Kidney tubule cell (primary cell): ENCODE measurements at places on chromosomes 3 and 15.

GRCh38 chr3:124504332-124505059 is 225.8 kb upstream of the UMPS start:
- peak; percentile 50 for DNase-seq

- peak; percentile 26 for DNase-seq
These were observed 6.4 kb downstream of the CFAP20DC start for GRCh38 chr3:59043391-59043790.

- peak; percentile 58 for DNase-seq
These were observed 17.1 kb downstream of the SLC9A9 start for GRCh38 chr3:143831208-143831607.

DNA sequence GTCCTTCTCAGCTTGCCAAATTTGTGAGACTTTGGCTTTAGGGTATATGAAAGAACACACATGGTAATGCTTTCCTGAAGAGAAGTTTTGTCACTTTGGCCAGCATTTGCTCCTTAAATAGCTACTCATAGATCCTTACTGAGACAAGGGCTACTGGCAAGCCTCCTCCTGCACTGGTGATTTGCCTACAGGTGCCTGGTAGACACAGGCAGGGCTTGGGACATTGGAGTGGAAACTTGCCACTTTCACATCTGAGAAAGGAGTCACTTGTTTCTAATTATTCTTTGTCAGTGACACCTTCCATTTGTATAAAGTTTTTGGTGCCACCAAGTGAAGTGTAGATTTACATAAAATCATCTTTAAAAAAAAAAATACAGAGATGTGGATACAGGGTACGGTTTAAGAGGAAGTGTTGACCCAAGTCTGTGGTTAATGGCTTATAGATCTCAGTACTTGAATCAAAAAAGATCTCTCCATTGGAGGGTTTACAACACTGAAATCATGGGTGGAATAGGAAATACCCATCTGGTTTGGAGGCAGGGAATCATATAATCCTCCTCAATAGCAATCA is 132.8 kb upstream of the GADL1 start:
- DNase-seq, result no peak

DNA sequence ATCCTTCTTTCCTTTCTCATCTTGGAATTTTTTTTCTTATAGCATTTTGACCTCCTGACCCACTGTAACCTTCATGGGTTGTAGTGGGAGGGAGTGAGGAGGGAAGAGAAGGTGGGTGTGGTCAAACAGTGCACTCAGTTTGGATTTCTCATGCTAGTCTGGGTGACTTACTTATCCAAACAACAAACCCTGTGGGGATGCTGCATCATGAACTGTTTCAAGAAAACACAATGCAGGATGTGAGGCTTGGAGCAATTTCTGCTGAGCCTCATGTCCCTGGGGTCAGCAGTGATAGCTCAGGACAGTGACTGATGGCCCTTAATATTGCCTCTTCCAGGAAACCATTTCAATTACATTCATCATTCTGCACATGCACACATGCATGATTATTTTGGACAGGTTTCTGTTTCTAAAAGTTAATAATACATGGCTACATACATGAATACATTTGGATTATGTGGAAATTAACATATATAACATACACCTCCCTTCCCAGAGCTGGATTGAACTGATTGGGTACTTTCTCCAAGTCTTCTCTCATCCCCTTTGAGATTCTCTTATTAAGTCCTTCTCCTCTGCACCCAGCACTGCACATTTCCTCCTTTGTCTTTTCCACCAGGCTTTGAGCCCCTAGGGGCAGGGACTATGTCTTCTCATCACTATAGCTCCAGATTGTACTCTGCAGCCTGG is 61.2 kb downstream of the ADAMTSL3 start:
- no peak for DNase-seq

DNA sequence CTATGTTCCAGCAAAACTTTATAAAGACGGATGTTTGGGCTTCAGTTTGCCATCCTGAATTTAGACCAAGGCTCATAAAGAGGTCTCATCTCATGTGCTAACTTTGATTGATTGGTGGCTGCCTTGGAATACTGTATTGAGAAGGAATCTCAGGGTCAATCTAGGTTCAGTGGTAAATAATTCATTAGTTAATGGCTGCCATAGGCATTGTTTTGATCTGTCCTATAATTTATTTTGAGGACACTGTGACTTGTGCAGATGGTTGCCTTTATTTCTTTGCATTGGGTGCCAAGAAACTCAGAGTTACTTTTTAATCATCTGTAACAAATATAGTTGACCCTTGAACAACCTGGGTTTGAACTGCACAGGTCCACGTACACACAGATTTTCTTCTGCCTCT is 159.8 kb downstream of the B3GALNT1 start:
- DNase-seq, result no peak

DNA sequence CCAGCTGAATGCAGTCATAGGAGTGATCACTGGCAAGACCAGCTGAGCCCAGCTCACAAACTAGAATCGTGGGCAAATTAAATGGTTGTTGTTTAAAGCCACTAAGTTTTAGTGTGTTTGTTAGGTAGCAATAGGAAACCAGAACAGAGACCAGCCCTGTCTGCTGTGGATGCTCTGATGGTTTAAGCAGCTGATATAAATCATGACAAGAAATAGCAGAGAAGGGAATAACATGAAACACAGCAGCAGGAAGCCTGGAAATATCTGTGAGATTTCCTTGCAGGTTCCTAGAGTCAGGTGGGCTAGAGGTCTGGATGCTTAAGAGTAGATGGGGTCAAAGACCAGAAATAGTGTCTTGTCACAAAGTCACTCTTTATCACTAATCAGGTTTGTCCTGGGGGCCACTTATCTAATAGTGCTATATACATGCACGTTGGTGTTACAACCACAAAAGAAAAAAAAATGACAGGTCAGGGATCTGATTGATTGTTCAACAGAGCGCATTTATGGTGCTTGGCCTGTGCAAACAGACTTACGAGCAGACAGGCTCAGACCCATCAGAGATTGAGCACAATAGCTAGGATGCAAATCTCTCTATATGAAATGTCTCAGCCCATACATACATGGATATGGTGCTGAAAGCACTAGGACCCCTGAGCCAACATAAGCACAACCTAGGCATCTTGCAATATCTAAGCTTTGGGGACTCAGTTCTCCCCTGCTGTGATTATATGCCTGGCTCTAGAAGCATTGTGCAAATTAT is 967.7 kb downstream of the AGBL1 start:
- no peak for DNase-seq

GRCh38 chr3:158267015-158267414 is 157.1 kb downstream of the RSRC1 start:
- no peak for DNase-seq

GRCh38 chr3:123783050-123783689 is 101.0 kb downstream of the MYLK start:
- DNase-seq, result no peak

DNA sequence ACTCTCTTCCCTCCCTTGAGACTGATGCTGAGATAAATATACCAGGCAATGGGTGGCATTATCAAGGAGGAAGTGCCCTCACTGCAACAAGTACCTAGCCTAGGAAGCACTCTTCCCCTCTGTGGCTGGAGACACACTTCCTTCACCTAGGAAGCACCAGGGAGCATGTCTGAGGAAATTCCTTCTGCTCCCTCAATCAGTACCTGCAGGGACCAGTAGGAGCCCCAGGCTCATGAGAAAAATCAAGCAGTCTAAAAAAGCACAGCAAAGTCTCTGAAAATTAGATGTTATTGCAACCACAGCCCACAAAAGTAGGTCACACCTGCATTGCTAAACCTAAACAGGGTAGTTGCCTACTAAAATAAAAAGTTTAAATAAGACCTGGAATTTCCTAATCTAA is 78.2 kb upstream of the TRPM1 start:
- peak; percentile 12 for DNase-seq

DNA sequence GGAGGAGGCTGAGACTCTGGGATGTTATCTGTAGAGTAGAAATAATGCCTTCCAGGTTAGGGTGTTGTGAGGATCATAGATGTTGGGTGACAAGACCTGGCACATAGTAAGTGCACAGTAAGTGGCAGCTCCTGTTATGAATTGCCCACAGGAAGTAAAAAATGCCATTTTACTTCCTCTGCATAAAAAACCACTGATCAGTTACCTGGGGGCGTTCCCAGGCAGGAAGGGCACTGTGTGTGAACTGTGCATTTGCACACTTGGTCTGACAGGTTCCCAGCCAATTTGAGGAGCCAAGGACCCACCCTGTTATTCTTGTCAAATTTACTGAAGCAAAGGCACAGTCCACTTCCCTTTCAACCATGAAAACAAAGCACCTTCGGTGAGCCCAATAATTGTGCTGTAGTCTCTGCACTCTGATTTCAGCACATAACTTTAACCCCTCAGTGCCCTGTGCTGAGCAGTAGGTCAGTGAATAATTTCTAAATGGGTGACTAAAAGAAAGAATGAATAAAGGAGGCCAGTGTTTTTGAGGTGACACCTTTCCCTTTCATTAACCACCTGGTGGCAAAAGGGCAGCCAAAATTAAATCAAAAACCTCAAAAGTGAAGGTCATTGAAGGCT is 85.8 kb upstream of the ARHGEF3 start:
- DNase-seq, result no peak

GRCh38 chr3:48798998-48799397 is 48.7 kb downstream of the PRKAR2A start:
- DNase-seq, result no peak

DNA sequence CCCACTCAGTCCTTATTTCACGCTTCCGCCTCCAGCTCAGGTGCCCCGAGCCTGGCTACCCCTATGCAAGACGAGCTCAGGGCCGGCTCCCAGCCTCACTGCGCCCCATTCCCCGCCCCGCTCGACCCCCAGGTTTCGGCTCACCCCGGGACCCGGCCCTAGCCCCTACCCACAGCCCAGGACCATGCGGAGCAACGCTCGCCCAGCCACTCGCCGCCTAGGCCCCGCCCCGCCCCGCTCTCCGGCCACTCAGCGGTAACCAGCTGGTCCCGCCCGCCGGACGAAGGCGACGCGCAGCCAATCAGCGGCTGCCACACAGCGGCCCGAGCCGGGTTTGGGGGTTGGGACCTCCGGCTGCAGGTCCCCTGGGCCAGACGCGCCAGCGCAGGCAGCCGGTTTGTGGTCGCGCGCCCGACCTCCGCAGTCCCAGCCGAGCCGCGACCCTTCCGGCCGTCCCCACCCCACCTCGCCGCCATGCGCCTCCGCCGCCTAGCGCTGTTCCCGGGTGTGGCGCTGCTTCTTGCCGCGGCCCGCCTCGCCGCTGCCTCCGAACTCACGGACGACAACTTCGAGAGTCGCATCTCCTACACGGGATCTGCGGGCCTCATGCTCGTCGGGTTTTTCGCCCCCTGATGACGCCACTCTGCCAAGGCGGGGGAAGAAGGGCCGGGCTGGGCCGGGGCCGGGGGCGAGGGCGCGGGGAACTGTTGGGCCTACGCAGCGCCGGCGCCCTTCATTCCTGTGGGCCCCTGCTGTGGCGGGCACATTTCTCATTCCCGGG is at the start of gene CATSPER2:
CATSPER2 (minus strand) TSS at position 196 of the 781 bp plus-strand sequence. CDS start 783 bp downstream, outside the sequence.
- DNase-seq, result no peak

DNA sequence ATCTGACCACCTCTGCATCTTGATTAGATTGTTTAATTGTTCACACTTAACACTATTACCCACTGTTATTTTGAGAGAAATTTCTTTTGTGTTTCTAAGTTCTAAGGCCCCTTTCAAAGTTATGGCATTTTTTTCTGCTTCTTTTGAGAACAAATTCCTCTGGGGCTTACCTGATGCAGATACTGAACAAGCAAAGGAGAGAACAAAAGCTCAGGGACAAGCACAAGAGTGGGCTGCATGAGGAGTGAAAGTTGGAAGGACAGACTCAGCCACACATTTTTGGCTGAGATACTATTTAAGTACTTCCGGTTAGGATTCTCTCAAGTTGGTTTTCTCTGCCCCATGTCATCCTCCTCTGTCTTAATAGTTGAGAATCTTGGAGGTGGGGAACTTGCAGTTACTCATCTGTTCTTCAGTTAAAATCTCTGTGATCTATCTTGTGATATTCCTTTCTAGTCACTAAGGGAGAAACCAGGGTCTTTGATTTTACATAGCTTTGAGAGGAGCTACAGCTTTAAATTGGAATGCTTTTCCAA is 54.7 kb downstream of the CMTM6 start:
- no peak for DNase-seq

DNA sequence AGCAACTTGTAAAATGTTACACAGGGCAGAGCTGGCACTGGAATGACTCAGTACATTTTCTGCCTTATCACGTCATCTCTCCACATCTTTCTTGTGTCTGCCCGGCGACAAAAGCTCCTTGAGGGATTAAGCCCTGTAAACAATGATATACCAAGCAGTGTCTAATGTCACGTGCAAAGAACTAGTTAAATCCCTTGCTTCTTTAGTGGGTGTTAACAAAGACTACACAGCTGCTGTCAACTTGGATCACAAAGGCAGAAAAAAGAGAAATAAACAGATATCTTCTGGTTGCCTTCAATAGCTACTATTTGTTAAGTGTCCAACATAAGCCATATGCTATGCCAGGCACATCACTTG is 48.1 kb upstream of the FRMD4B start:
- DNase-seq, result peak; percentile 33

- no peak for DNase-seq
These were observed 466.7 kb downstream of the C3orf38 start for GRCh38 chr3:88616413-88616812.

GRCh38 chr3:185744997-185745843 is 79.6 kb downstream of the IGF2BP2 start:
- peak; percentile 99 for DNase-seq

DNA sequence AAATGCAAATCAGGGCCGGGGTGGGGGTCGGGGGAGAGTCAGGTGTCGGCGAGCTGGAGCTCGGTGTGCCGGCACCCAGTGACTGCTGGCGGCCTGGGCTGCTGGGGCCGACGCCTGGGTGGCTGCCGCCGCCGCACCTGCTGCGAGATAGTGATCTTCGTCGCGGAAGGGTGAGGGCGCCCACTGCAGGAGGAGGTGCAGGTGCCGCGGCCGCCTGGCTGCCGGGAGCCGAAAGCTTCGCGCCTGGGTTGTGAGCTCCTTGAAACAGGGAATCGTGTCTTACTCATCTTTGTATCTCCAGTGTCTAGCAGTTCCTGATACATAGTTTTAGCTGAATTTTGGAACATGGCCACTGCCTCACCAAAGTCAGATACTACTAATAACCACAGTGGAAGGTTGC is 64.0 kb upstream of the CPOX start:
- DNase-seq, result peak; percentile 68
